CD4-positive, alpha-beta T cell treated with Interleukin-10 for 1 hour (primary cell): ENCODE measurements at places on chromosomes 12 and 14.

DNA sequence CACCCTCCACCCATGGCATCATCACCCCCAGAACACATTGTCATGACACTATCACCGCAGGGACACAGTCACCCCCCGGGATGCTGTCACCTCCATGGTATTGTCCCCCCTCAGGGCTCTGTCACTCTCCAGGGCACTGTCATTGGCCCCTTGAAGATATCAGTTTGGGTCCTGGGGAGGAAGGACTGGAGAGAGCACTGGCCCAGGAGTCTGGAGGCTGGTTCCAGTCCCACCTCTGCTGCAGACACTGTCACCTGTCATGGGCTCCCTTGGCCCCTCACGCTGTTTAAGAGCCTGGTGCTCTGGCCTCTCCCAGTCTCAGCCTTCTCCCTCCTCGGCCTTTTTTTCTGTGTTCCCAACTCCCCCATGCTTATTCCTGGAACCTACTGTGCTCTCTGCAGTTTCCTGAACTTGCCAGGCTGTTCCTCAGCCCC, 31.9 kb downstream of the SERPINA3 start:
- no peak for DNase-seq

DNA sequence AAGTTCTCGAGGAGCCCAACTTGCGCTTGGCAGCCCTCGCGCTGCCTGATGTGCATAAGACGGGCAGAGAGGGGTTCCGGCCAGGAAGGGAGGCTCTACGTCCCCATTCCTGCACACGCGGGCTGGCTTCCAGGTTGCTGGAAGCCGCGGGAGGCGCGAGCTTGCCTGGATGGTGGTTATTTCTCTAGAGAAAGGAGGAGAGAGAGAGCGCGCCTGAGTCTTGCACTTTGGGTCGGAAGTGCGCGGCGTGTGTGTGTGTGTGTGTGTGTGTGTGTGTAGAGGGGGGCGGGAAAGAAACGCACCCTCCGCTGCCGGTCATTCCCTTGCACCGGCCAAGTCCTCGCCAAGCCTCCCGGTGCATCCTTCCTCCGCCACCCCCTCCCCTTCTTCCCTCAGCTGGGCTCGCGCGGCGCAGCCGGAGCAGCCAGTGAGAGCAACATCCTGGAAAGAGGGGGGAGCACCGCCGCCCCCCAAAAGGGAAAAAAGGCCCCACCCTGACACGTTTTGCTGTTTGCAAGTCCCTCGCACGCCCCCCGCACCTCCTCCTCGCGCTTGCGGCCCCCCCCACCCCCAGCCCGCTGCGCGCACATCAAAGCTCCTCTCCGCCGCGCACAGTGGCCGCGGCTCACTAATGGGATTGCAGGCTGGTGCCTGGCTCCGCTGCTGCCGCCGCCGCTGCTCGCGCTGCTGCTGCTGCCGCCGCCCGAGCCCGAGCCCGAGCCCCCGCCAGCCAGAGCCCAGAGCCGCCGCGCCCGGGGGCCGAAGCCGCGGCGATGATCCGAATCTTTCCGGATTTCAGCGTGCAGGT, 4.4 kb upstream of the NPAS3 start:
- no peak for DNase-seq

GRCh38 chr12:42261708-42262107, 23.7 kb upstream of the YAF2 start:
- no peak for DNase-seq

DNA sequence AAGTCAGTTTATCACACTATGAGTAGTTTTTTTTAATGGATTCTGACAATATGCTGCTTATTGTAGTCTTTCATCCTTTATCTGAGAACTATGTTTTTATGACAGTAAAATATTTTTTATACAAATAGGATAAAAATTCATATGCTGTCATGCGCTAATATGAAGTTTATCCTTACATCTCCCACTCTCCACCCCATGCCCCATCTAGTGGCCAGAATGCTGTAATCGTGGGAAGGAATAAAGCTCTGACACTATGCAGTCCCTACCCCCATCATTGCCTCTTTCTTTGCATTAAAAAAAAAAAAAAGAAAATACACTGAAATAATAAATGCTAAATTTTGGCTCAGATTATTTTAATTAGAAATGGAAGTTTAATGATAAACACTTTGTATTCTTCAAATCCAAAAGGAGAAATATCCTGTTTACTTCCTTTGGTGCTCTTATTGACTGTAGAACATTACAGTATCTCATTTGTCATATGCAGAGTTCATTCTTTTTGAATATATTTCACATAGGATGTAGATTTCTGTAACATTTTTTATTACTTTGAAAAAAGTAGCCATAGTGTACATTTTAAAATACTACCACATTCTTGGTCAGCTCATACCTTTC, 145.9 kb upstream of the SLCO1C1 start:
- DNase-seq = no peak

- no peak for DNase-seq
Measured at GRCh38 chr12:58804749-58805148, 115.6 kb downstream of the LRIG3 start.

DNA sequence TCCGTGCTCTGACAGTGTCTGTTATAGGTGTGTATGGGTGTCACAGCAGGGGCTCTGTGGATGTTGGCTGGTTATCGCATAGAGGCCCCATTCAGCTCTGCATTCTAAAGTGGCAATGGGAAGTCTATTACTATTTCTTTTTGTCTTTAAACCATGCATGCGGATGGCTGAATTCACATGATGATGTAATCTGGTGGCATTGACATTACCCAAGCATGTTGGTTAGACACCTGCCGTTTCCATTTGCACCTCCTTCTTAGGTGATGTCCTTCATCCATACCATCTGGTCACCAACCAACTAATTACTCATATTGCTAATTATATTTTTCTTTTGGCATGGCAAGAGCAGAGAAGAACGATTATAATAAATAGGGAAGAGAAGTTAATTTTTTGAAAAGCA, 270.8 kb upstream of the RGS6 start:
- DNase-seq = no peak

GRCh38 chr14:90116444-90116843, 54.6 kb downstream of the KCNK13 start:
- no peak for DNase-seq

DNA sequence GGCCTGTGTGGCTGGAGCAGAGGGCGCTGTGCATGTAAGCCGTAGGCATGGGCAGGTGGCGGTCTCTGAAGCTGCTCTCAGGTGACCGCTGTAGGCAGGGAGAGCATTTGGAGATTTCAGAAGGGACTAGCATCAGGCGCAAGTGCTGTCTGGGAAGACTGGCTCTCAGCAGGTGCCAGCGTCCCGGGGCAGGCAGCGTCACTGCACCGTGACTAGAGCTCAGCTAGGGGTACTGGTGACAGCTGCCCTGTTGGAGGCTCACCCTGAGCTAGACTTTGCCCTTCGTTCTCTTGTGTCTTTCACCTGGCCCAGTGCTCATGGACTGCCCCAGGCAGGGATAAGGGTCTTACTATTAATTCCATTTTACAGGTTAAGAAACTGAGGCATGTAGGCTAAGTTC, 78.9 kb downstream of the DDX51 start:
- DNase-seq = no peak

GRCh38 chr12:15201456-15201855, 19.8 kb downstream of the RERG start:
- no peak for DNase-seq

GRCh38 chr14:65958664-65959562, 527.3 kb upstream of the CCDC196 start:
- peak; percentile 60 for DNase-seq

DNA sequence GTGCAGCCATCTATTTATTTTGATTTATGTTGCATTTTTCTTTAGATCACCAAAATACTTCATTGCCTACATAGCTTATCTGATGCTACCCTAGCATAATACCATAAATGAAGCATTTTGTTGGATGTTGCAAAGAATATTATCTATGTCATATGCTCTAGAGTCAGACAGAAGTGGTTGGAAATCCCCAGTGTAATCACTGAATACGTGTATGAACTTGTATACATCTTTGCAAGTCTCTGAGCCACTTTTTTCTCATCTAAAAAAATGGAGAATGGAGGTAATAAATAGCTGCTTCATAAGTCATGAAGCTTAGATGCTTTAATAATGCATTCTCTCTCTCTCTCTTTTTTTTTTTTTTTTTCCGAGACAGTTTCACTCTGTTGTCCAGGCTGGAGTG, 18.5 kb downstream of the EVL start:
- no peak for DNase-seq

GRCh38 chr14:95488376-95489213, 27.9 kb downstream of the SYNE3 start:
- no peak for DNase-seq

DNA sequence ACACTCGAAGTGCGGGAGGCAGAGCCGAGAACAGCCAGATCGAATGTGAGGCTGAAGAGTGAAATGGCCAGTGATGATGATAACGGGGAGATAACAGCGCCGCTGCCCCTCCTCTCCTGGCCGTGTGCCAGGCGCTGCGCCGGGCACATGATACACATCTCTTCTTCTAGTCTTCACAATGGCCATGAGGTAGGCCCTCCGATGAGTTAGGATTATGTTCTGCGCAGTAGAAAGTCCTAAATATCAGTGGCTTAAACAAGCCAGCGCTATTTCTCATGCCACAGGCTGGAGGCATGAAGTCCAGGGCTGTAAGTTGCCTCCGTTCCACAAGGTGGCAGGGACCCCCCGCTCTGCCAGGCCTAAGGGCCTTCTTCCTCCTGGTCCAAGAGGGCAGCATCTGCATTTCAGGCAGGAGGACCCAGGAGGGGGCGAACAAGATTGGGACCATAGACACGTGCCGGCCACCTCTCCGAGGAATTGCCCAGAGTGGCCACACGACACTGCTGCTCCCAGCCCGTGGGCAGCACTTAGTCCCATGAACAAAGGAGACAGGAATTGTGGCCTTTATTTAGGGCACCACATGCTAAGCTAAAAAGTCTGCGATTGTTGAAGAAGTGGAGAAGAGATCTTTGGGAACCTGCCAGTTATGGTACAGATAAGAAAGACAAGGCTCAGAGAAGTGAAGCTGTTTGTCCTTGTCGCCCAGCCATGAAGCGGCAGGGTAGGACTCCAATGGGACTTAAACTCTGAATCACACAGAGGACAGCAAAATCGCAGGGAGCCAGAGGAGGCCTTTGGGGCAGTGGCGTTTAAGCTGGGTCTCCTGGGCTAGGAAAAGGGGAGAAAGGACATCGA, 10.9 kb upstream of the HVCN1 start:
- DNase-seq = no peak

GRCh38 chr12:123288751-123289346, 17.2 kb upstream of the CDK2AP1 start:
- no peak for DNase-seq

DNA sequence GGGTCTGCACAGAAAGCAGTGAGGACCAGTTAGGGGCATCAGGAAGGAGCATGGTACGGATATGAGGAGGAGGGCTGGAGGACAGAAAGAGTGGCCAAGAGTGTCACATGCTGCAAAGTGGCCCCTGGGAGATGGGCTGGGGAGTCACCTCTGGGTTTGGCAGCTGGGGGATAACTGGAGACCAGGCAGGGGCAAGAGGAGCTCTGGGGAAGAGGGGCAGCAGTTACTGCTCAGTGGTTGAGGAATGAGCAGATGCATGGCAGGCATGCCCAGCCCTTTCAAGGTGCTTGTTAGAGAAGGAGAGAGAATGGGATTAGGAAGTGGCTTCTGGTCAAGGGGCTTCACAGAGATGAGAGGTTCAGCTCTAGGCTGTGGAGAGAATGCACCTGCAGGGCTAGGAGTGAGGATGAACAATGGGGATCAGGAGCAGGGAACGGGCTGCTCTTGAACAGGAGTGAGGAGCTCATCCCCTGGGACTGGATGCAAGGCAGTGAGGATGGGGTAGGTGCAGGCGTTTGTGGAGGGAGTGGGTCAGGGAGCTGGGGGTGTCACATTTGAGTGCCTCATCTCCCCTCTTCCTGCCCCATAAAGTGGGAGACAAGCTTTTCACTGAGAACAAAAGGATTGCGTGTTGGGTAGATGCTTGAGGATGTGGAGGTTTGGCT, 127.5 kb downstream of the PAPOLA start:
- no peak for DNase-seq

GRCh38 chr12:100267603-100268281, 765 bp downstream of the SCYL2 start:
- peak; percentile 30 for DNase-seq

GRCh38 chr12:6254491-6254890, 54.3 kb downstream of the CD9 start:
- no peak for DNase-seq

GRCh38 chr14:66041582-66041981, 444.6 kb upstream of the CCDC196 start:
- no peak for DNase-seq

DNA sequence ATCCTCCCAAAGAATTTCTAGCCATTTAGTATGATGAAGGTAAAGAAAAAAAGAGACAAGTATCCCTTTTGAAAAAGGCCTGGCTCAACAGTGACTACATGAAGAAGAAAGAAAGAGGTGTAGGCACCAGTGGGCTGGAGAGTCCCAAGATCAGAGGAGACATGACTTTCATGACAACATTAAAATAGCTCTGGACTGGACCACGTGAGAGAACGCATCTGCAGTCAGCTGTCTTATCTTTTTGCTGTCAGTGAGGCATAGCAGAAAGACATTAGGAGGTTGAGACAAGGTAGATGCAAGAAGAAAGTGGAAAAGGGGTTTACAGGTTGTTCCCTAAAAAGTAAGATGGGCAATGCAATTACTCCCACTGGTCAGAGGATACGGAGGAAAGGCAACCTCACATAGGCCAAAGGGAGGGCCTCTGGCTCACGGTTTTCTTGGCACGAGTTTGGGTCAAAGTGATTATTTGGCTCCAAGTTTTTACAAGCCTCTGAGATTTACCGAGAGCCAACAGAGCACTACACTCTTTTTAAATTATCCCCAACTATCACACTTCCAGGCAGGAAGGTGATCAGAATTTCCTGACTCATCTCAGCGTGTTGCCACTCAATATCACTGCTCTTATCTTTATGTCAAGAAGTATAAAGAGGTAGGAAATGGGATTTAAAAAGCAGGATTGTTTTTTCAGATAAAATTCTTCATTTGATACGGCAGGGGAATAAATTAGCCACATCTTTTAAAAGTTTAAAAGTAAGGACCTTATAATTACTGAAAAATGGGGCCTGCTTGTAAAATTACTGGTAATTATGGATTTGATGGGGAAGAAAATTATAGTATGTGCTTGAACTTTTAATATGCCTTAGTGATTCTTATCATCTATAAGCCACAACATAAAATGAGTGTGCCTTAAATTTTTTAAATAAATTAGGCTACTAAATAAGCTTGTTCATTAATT, 29.2 kb downstream of the TMTC1 start:
- no peak for DNase-seq

DNA sequence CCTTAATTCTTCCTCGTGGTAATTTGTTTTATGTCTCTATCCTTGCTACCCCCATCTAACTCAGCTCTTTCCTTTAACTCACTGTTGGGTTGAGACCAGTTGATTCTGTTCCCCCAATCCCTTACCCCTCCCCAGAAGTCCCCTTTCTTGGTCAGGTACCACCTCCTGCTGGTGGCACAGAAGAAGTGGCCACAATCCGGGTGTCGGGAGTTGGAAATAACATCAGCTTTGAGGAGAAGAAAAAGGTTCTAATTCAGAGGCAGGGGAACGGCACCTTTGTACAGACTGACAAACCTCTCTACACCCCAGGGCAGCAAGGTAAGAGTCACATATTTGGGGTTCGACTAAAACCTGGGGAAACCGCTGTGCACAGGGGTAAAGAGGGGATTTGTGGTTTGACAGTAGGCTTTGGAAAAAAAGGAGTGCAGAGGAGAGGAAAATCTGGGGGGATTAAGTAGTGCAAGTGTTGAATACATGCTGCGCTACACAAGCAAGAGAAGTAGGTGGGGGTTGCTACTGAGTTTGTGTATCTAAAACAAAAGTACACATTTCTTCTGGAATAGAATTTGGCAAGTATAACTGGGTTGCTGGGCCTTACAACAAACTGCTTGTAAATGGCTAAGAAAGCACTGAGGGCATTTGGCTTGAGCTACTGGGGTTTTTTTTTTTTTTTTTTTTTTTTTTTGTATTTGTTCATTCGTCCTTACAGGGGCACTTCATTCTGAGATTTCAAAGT, 1.3 kb downstream of the A2ML1 start:
- DNase-seq = peak; percentile 5
